ENCODE measurements at places on chromosomes 2 and 18.

- peak; percentile 74 for DNase-seq
These were observed 280.7 kb upstream of the HNRNPA3 start for GRCh38 chr2:176931588-176932563.

DNA sequence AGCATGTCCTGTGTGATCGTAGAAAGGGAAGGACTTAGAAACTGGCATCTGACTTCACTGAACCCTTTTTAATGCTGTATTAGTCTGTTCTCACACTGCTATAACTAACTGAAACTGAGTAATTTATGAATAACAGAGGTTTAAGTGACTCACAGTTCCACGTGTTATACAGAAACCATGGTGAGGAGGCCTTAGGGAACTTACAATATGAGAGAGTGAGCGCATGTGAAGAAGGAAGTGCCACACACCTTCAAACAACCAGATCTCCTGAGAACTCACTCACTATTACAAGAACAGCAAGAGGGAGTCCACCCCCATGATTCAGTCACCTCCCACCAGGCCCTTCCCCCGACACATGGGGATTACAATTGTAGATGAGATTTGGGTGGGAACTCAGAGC, 811.3 kb downstream of the CPS1 start:
- DNase-seq, result peak; percentile 7

- no peak for DNase-seq
These were observed 139.6 kb downstream of the CTIF start for GRCh38 chr18:48678237-48679115.

- DNase-seq, result no peak
These were observed 5.6 kb upstream of the CENPA start for GRCh38 chr2:26780203-26780760.

DNA sequence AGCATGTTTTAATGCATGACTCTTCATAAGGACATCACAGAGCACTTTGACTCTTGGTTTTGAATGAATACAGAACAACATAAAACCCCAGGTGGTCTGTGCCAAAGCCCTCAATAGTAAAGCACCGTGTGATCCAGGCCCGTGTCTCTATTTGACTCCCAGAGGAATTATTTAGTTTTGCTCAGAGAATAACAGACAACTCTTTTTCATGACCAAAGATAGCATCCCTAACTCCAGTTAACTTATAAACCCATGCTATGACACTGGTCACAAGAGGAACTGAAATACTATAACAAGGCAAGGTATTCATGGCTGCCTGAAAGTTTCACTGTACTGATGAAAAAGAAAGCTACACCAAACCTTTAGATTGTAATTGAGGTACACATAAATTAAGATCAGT, 128.4 kb downstream of the IKZF2 start:
- no peak for DNase-seq

DNA sequence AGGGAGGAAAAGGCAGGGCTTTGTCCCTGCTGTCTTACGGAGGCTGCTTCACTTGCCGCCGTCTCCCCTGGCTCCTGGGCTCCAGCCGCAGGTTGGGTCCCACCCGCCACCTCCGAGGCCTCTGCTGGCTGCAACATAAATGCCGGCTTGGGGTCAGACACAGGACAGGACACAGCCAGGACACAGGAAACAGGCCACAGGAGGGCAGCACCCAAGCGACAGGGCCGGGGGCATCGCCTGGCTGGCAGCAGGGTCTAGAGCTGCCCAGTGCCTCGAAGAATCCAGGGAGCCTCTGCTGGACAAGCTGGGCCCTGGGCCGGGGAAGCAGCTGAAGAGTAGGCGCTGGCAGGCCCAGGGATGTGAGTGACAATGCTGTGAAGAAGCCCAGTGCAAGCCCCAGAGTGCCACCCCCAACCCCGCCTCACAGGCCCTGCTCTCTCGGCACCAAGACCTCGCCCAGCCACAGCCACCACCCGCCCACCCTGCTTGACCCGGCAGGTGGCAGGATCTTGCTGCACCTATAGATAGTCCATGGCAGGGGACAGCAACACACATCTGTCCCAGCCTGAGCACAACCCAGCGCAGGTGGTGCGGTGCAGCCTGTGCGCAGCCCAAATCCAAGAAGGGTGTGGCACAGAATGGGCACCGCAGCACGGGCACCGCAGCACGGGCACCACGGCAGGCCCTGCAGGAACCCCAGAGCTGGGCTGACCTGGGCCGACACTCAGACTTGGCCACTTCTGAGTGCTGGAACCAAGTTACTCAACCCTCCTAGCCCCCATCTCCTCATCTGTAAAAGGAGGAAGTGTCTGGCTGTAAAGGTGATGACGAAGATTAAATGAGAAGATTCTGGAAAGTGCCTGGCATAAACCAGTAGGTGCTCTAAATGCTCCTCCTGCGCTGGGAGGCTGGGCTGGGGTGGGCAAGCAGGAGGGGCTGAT, 55.6 kb downstream of the BIN1 start:
- DNase-seq, result no peak

GRCh38 chr18:9890196-9890595, 4.4 kb downstream of the TXNDC2 start:
- DNase-seq, result no peak

- no peak for DNase-seq
These were observed 260.7 kb upstream of the KLHL29 start for GRCh38 chr2:23124214-23124750.

GRCh38 chr2:147945660-147946059, 74.9 kb downstream of the ORC4 start:
- peak; percentile 10 for DNase-seq

GRCh38 chr18:58405107-58405898, 223.6 kb downstream of the ALPK2 start:
- DNase-seq, result no peak

DNA sequence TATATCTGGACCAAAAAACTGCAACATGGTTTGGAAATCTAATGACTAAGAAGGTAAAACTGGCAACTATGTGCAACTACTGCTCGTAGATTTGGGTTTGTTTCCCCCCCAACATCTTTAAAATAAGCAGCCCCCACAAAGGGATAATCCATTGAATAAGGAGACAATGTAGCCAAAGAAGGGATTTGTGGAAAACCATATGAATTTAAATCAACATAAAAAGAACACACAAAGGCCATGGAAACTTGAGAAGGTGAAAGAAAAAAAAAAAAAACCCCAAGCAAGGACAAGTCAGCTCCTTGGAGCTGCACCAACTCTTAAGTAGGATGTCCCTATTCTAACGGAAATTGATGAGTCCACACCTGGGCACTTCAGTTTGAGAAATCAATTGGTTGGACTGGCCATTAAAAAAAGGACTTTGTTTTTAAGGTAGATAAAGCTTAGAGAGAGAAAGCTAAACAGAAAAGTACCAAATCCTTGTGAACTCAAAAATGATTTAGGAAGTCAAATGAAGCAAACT, 53.7 kb upstream of the ST8SIA5 start:
- DNase-seq, result peak; percentile 3

- no peak for DNase-seq
These were observed 5.3 kb downstream of the RNU2-63P start for GRCh38 chr2:88011011-88011410.

DNA sequence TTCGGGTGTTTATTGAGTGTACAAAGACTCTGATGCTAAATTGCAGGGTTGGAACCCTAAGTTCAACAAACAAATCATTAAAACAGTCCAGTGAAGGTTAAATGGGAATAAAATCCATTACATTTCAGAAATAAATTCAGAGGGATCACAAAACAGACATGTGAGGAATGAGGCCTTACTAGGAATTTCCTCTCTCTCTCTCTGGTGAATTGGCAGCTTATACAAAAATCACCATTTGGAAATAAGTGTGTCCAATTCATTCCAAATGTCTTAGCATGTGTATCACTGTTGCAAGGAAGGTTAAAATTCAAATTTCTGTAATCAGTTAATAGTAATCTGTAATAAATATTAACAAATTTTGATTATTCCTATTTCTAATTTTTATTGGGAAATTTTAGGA, 228.6 kb upstream of the PXDN start:
- no peak for DNase-seq

DNA sequence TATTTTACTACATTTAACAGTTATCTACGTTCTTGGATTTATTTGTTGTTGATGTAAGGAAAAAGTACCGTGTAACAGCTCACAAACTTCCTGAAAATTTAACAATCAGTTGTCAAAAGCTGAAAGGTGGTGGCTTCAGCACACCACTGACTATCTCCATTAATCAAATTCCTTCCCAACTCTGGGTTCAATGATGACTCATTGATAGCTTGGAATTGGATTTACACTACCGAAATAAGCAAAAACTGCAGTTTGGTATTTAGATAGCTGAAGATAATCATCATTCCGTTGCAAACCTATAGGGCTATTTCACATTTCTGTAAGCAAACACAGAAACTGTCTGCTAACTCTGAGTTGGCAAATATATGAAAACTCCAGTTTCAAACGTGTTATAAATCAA, 322.3 kb upstream of the TFPI start:
- DNase-seq, result no peak

GRCh38 chr18:7980136-7980535, 413.0 kb downstream of the PTPRM start:
- no peak for DNase-seq

- no peak for DNase-seq
These were observed 14.3 kb downstream of the C2orf76 start for GRCh38 chr2:119352357-119352756.

DNA sequence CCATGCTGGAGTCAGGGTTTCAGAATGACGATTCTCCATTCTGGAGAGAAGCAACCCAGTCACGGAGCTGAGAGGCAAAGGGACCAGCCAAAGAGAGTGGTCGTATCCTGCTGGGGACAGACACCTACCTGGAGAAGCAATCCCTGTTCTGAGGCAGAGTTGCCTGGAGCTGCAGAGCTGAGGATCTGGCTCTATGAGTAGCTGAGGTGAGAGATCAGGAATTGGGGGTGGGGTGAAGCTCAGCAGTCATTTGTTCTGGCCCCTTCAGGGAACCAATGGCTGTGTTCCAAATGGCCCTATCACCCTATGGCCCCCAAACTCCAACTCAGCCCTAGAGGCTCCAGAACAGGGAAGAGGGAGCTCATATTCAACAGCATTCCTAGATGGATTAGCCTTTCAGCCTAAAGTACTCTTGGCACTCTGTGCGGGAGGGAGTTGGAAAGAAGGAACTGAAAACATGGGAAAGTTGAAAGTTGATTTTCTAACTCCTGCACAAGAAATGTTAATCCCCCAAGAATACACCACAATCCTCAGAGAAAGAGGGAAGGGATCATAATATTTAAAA, 3.3 kb upstream of the ATRAID start:
- DNase-seq, result no peak

DNA sequence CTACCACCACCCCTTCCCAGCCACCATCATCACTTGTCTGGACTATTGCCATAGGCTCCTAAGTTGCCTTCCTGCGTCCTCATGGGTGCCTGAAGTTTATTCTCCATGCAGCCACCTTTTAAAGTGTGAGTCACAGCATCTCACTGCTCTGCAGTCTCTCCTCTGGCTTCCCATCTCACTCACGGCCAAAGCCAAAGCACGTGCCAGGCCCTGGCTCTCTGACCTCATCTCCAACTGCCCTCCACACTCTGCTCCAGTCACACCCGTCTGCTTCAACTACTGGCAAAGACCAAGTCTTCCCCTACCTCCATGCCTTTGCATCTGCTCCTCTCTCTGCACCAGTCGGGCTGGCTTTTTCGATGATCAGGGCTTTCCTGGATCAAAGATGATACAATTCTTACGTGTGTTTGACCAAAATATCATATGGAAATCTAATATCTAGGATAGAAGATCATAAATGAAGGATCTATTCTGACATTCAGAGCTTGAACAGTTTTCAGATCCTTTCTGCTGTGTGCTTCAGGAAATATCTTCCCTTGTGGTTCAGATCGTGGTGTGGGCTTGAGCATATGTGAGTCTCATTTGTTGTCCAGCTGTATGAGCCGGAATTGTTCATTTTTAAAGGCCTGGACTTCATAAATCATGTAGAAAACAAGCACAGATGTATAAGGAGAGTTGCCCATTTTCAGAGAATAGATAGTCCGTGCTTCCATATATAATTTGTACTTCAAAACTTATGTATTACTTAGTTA, 175.6 kb downstream of the PRKCE start:
- peak; percentile 89 for DNase-seq

DNA sequence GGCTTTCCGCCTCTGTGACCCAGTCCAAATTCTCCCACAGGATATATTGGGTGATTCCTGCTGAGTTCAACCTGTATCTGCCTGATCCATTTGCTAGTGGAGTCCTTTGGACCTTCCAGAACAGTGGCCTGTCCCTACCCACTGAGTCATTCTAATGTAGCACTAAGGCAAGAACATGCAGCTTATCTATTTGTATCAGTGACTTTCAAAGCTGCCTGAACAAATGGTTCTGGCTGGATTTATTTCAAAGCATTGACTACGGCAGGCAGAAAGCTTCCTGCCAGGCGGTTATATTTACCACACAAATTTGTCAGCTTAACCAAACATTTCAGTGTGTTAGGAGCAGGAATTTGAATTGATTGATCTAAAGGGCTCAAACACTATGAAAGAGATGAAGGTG, 613.4 kb downstream of the DCC start:
- no peak for DNase-seq

- no peak for DNase-seq
These were observed 779.4 kb upstream of the FSHR start for GRCh38 chr2:49933711-49934110.

All from fibroblast of mammary gland (primary cell).